HT1080 (cell line): ENCODE measurements at places on chromosomes 7 and 10.

DNA sequence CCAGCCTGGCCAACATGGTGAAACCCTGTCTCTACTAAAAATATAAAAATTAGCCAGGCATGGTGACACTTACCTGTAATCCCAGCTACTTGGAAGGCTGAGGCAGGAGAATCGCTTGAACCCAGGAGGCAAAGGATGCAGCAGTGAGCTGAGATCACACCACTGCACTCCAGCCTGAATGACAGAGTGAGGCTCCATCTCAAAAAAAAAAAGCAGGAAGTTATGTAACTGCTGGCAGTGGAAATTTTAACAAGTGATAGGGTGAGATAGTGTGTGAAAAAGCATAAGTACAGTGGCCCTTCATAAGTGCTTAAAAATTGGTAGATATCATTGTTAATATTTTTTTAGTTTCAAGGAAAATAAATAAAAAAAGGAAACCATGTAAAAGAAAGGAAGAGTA lies 12.3 kb downstream of the AKR1C3 start:
- no peak for DNase-seq

DNA sequence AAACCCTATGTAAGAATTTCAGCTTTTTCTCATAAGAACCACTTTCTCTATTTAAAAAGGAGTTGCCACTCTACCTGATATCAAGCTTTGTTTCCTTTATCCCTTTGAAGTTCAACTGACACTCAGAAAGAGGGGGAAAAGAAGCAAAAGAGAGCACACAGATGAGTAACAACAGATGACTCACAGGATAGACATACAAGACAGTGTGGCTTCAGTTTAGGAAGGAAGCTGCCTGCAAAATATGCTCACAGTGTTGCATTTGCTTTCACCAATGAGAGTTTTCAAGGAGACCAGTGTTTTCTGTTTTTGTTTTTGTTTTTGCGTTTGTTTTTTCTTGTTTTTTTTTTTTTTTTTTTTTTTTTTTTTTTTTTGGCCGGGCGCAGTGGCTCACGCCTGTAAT lies 1181.6 kb downstream of the DNAJB9 start:
- DNase-seq = peak; percentile 85

- DNase-seq = no peak
Measured at GRCh38 chr7:88015309-88015708, 81.3 kb downstream of the ADAM22 start.

DNA sequence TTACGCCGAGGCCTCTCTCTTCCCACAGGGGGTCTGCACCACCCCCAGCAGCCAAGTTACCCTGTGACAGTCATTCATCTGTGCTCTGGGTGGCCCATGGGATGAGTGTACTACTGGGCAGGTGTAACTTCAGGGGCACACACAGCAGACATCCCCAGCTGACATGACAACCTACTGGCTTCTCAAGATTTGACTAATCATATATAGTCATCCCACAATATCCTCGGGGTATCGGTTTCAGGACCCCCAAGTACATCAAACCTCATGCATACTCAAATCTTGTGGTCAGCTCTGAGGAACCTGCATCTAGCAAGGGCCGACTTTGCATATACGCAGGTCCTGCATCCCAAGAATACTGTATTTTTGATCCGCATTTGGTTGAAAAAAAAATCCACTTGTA lies 336.9 kb upstream of the C7orf33 start:
- DNase-seq = no peak

DNA sequence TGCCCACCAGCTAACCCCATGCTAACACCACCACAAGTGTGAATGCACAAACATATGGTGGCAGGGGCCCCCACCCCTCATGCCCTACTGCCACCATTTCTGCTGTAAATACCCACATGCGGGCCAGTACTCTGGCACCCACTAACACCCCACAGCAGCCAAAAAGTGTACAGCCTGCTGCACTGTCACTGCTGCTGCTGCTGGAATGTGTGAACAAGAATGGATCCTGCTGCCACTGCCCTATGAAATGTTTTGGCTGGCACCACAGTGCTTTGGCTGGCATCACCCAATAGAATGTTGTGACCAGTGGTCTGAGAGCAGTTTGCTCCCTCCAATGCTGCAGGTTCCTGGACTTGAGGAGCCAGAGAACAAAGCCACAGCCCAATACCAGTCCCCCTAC lies 606.6 kb upstream of the SORCS1 start:
- no peak for DNase-seq

DNA sequence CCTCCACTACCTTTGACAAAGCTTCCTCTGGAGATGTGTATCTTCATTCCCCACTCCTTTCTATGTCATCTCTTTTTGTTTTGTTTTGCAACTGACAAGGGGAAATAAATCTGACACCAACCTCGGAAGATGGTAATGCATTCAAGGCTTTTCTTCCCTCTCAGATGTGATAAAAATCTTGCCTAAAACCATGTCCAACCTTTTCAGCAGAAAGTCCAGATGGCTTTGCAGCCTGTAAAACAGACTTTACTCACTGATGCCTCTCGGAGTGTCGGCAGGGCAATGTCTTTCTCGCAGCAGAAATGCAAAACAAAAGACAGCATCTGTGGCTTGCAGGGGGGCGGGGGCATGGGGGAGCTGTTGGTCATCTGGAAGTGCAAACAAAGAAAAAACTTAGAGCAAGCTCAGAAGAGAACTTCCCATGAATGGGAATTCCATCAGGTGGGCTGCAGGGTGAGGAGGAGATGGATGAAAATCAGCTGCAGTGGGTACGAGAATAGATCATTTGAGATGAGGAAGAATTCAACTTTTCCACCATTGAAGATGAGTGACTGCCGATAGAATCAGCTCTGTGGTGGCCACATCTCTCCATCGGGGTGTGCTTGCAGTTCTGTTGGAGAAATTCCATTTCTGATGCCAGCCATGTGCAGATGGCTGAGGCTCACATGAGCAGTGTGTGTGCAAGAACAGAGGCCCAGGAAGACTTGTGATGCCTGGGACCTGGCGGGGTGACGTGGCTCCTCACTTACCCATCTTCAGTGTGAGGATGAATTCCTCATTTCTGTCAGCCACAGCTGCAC lies 237.7 kb downstream of the WDR37 start:
- no peak for DNase-seq

- no peak for DNase-seq
Measured at GRCh38 chr7:27155816-27156507, 513 bp downstream of the HOXA7 start.

GRCh38 chr10:113612154-113612553 lies 51.7 kb downstream of the NRAP start:
- DNase-seq = no peak

DNA sequence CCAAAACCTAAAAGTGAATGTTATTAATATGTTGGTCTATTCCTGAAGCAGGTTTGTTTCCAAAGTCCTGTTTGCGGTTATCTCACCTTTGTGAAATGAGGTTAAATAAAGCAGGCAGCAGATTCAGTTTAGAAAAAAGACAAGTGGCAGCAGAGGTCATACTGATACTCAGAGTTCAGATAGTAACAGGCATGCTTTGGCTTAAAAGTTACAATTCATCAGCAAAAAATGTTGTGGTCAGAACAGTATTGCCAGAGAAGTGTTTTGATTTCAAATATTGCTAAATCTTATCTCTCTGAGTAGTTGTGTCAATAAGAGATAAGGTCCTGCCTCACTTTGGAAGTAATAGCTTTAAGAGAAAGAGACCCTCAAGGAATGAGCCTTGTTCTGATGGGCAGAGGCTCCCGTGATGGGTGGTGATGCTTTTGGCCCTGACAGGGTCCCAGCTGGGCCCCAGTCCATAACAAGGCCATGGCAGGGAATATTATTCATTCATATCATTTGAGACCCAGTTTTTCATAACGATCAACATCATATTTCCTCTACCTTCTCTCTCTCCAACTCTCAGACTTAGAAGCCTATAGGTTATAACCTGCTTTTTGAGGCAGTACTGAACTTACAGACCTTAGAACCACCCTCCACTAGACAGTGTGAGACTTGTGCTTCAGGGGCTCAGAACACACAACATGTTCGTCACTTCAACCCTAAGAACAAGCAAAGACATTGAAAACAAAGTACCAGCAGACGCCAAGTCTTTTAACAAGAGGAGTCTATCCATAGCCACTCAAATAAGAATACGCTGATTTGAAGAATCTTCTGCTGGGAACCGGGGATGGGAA lies 58.5 kb upstream of the AHR start:
- peak; percentile 51 for DNase-seq

- DNase-seq = no peak
Measured at GRCh38 chr10:104579136-104579535, 62.0 kb upstream of the SORCS3 start.

DNA sequence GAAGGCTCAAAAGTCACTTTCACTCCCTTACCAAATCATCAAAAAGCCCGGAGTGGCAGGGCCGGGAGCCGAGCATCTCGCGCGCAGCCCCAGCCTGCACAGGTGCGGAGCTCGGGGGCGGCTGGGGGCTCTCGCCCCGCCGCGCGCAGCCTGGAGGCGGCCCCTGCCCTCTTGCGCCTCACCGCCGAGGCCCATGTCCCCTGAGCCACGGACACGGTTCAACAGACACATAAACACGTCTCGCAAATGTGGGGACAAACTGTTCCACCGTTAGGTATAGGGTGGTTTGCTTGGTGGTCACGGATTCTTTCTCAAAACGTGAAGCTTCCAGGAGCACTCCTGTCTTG lies 700 bp downstream of the GSAP start:
- no peak for DNase-seq

GRCh38 chr7:131557652-131558385 lies 1.4 kb upstream of the PODXL start:
- no peak for DNase-seq

DNA sequence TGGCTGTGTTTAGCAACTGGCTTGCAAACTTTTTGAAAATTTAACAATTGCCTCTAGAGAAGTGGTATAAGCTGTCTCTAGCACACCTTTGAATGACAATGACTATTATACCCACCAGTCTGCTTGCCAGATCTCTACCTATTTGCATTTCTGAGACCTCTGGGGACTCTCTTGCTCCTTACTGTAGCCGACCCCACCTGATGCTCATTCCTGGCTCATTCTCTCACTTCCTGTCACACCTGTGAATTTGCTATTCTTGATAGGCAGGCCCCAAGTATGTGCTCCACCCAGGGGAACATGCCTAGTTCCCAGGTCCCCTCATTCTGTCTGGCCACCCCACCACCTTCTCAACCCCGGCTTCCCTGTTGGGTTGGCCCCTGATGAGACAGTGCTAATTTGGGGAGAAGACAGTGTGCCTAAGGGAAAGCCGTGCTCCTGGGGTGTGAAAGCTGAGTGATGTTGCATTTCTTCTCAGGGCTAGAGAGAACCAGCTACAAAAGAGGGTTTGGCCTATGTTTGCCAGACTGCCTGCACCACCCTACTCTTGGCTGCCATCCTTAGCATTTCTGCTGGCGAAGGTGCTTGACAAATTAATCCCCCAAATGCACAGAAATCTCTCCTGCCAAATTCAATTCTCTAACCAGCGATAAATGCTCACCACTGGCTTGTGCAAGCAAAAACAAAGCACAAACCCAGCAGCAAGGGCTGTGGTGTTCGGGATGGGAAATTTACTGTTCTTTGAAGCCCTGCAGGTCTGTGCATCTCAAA lies 138.2 kb downstream of the RPS24 start:
- DNase-seq = no peak

DNA sequence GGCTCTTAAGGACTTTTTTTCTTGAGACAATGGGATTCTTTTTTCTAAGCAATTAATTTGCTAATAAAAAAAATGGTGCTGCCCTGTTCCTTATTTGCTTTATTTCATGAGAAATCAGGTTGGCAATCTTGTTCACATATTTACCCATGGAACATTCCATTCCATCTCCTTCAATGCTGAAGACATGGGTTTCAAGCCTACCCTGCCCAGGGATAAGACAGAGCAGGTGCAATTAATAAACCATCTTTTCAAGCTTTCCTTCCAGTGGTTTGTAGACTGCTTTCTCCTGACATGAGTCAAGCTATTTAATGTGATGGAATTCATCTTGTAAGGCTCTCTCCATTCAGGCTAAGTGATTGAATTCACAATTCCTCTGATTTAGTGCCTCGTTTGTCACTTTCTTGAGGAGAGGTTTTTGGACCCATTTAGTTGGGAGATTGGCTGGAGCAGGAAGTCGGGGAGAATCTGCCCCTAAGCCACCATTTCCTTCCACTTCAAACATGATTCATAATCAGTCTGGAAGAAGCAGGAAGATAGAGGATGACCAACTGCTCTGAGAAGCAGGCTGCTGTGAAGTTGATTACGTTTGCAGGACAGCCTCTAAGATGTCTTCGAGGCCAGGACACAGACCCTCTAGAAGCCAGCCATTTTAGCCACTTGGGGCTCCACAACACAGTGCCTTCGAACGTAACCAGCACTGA lies 552.4 kb upstream of the GALNT17 start:
- DNase-seq = peak; percentile 70

- no peak for DNase-seq
Measured at GRCh38 chr10:71854031-71854430, 3.0 kb upstream of the PSAP start.
